ENCODE measurements at places on chromosomes 3 and 15. TPM values are rescaled to one million over a fixed set of nuclear protein-coding genes. Genes with fewer than 3 reads are reported as not detected.

Gene FAM219B
- total RNA-seq, result 80.8 TPM

Gene TFG
- total RNA-seq, result 59.0 TPM

Gene RTP1
- total RNA-seq, result not detected

Gene CHRNB4
- not detected for total RNA-seq

Gene SV2B
- 20.5 TPM for total RNA-seq

Gene KLHL6
- total RNA-seq, result 4.5 TPM

Gene PROS1
- total RNA-seq, result 179 TPM

Gene ACAN
- 11.4 TPM for total RNA-seq

- DNase-seq, result no peak
These were observed 24.2 kb downstream of the NPTN start for GRCh38 chr15:73608941-73609340.

- DNase-seq, result no peak
These were observed 21.9 kb upstream of the THSD4 start for GRCh38 chr15:71093054-71094024.

GRCh38 chr3:189057369-189057768 is 114.4 kb upstream of the TPRG1 start:
- no peak for DNase-seq

DNA sequence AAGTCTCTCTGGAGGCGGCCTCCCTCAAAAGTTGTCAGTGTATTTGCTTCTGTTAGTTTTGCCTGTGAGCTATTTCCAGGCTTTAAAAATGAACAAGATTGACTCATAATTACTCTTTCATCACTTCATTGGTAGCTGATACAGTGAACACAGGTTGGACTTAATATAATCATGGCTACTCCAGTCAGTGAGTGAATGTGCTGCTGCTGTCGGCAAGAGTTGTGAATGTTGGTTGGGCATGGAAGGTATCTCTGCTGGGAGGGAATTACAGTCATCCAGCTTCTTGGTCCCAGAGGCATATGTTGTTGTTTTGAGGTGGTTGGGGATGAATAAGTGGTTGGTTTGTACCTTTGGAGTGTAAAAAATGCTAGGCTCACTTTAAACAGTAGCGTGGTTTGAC is 11.5 kb downstream of the TCF12 start:
- DNase-seq, result no peak

GRCh38 chr3:55490276-55490913 is 3.3 kb upstream of the WNT5A start:
- DNase-seq, result no peak

- no peak for DNase-seq
These were observed 79.1 kb downstream of the CADPS start for GRCh38 chr3:62795978-62796657.

DNA sequence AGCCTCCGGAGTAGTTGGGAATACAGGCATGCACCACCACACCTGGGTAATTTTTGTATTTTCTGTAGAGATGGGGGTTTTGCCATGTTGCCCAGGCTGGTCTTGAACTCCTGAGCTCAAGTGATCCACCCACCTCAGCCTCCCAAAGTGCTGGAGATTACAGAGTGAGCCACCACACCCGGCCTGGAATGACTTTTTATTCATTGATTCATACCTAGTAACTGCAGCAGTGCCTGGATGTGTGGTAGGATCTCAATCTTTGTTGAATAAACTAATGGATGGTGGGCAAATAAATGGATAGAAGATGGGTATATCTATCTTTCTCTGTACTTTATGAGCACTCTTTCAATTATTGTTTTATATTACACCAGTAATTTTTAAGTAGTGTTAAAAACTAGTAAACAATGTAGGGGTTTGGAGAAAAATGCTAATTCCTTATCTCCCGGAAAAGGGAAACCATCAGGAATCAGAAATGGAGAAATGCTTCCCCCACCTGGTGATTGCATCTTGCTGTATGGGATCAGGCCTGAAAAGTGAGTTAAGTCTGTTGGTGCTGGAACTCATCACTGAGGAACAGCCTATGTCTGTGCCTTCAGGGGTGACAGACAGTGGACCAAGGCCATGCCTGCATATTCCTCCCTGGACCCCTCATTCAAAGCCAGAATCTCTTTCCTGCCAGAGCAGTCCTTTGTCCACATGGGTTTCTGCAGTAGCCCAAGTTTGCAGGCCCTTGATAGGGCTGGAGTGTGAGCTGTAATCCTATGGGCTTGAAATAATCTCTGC is 161.0 kb upstream of the CTDSPL start:
- no peak for DNase-seq

GRCh38 chr15:98177966-98178592 is 217.6 kb downstream of the ARRDC4 start:
- DNase-seq, result no peak

DNA sequence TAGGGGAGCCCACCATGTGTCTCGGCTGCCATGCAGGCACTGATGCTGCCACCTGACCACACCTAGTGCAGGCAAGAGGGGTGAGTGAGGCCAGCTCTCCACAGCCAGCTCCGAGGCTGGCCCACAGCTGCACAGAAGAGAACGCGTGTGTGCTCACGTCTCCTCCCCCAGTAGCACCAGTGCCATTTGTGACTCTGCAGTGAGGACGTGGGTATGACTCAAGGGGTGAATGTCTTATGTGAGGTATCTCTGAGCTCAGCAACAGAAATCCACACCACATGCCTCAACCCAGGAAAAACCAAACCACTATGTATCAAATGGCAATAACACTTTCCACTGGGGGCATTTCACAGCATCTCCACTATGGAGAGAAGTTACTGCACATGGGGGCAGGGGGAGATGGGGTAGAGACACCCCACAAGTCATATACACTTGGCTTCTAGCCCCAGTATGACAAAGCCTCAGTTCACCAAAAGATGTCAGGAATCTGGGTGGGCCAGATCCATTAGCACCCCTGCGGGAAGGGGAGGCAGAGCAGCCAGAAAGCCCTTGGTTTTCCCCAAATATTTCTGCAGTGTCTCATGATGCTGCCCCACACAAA is 87.6 kb downstream of the LRIG1 start:
- DNase-seq, result no peak

DNA sequence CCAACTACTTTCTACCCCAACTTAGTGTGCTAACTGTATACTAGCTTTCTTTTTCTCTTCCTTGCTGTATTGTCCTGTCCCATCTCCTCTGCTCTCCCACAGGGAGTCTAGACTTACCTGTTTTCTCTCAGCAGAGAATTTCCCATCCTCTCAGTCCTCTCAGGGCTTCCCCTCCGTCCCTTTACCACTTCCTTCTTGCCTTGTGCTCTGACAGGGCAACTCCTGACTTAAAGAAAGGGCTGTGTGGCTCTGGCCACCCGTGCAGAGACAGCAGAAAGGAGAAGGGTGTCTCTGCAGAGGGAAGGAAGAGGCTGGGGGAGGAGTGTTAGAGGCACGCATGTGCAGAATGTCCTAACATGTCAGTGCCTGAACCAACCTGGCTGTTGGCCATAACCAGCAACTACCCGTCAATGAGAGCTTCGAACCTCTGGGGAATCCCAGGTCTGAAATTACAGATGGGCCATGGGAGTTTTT is at the start of gene GCSAM:
Gene GCSAM, minus strand, starts transcription at position 274 of the 474 bp plus-strand sequence. Its CDS starts 128 bp downstream, at position 146.
- peak; percentile 40 for DNase-seq

GRCh38 chr15:70569714-70570231 is 193.6 kb downstream of the UACA start:
- no peak for DNase-seq

- no peak for DNase-seq
These were observed 84.6 kb downstream of the PPM1L start for GRCh38 chr3:160840590-160840989.

DNA sequence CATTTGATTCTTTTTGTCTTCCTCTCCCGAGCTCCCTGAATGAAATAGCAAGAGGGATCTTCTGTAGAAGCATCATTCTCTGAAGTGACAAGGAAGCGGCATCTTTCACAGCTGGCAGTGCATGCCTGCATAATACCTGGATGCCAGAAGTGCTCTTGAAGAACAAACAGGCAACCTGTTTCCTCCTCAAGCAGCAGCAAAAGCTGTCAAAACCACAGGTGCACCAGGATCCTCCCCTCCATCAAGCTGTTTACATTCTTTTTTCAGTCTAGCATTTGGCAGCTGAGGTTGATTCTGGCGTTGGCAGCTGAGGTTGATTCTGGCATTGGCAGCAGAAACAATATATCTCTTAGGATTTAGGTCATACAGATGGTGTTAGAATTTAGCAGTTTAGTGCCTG is 979.0 kb downstream of the TUSC7 start:
- DNase-seq, result no peak

DNA sequence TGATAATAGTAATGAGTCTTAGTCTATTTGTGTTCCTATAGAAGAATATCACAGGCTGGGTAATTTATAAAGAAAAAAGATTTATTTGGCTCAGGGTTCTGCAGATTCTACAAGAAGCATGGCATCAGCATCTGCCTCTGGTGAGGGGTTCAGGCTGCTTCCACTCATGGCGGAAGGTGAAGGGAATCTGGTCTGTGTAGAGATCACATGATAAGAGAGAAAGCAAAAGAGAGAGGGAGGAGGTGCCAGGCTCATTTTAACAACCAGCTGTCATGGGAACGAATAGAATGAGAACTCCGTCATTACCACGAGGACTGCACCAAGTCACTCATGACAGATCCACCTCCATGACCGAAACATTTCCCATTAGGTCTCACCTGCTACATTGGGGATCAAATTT is 664.0 kb upstream of the SGO1 start:
- DNase-seq, result no peak

DNA sequence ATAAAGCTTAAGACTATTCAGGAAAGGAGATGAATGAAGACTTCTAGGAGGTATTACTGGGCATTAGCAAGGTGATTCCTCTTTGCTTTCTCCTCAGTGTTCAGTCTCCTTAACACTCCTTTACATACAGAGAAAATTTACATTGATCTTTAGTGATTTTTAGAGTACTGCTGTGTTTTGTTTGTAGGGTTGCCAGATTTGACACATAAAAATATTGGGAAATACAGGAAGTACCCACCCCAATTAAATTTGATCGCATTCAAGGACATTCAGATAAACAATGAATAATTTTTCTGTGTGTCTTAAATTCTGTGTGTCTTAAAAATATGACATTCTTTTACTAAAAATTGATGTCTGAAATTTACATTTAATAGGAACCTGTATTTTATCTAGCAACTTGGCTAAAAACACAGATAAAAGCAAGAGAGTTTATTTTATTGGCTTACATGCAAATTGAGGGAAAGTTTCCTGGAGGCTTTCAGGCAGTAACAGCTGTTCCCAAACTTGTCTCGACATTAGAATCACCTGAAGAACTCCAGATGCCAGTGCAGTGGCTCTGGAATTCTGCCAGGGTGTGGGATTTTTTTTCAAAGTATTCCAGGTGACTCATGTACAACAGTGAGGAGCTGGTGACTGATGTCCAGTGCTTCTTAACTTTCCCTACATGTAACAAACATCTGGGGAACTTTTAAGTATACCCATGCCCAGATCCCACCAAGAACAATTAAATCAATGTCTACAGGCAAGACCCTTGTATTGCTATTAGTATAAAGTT is 23.4 kb upstream of the PLOD2 start:
- DNase-seq, result no peak

DNA sequence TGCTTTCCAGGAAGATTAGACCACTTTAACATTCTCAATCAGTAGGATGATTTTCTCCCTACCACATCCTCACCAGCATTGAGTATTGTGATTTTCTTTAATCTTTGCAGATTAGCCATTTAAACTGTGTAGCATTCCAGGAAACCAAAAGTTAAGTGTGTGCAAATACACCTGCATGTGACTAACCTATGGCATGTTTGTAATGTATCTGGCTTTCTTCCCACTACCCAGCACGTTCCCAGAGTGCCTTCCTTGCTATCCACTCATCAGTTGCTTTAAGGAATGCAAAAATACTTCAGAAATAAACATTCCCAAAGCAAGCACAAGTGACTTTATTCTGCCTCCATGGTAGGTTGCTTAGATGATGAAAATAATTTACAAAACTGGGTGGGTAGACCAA is 74.2 kb downstream of the ATG7 start:
- DNase-seq, result no peak

DNA sequence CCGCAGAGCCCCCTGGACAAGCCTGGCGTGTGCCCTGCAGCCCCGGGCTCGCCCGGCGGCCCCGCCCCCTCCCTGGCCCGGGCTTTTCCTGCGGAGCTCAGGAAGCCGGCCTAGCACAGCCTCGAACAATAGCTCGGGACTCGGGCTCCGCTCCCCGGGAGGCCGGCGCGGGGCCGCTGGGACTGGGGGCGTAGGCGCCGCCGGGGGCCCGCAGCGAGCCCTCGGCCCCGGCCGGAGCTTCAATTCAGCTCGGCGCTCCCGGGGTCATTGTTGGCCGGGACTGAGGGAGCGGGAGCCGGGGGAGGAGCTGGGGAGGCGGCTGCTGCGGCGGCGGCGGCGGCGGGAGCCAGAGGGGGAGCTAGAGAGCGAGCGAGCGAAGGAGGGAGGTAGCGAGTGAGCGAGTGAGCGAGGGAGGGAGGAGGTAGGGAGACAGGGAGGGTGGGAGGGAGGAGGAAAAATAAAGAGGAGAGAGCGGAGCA is 41.0 kb upstream of the ROPN1 start:
- peak; percentile 80 for DNase-seq

- DNase-seq, result peak; percentile 40
These were observed 309.6 kb downstream of the TUSC7 start for GRCh38 chr3:117019082-117019713.

DNA sequence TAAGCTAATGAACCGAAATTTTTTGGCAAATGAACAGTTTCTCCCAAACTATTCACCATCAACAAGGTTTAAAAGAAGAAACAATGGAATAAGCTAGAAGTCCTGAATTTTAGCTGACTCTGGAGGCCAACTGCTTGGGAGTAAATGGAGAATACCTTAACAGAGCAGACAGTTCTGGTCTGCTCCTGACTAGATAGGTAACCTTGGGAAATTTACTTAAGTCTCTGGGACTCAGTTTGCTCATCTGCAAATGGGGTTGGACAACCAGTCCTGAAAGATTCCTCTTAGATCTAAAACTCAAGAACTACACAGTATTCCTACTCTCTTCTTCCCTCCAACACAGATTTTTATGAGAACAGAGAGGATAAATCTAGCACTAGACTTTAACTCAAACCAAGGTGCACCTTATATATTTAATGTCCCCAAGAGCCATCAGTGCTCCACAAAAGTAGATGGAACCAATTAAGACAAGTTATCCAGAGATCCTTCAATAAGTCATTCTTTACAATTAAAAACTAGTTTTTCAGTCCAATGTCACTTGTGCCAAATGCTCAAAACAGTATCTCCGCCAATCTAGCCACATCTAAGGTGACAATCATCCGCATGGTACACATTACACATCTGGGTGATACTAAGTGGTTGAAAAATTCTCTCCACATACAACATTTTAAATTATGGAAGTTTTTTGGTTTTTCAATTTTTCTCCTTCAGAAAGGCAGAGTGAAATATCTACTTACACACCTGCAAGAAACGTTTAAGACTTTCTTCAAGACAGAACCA is 1.5 kb downstream of the RHOA start:
- DNase-seq, result no peak

GRCh38 chr3:14925729-14926591 is 21.4 kb upstream of the NR2C2 start:
- DNase-seq, result no peak

DNA sequence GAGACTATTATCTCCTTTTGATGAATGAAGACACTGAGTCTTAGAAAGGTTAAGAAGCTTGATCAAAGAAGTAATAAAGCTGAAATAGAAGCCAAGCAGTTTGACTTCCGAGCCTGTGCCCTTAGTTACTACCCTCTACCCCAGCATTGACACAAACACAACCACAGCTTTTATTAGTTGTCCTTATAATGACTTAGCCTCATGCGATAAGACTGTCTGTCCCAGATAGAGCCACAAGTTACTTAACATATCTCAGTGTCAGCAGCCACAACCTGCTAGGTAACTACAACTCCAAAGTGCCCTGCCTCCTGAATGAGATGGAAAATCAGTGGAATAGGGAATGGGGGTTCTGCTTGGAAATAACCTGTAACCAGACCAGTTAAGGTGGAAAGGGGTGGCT is 781.6 kb upstream of the CFAP20DC start:
- DNase-seq, result no peak

GRCh38 chr15:51580982-51581381 is 41.6 kb downstream of the DMXL2 start:
- no peak for DNase-seq
